ENCODE measurements at places on chromosomes 12 and 14.

- DNase-seq, result no peak
Observed at GRCh38 chr12:51897181-51897580, 9.3 kb downstream of the ANKRD33 start.

GRCh38 chr12:89775063-89775985 lies 66.7 kb upstream of the ATP2B1 start:
- DNase-seq, result no peak

DNA sequence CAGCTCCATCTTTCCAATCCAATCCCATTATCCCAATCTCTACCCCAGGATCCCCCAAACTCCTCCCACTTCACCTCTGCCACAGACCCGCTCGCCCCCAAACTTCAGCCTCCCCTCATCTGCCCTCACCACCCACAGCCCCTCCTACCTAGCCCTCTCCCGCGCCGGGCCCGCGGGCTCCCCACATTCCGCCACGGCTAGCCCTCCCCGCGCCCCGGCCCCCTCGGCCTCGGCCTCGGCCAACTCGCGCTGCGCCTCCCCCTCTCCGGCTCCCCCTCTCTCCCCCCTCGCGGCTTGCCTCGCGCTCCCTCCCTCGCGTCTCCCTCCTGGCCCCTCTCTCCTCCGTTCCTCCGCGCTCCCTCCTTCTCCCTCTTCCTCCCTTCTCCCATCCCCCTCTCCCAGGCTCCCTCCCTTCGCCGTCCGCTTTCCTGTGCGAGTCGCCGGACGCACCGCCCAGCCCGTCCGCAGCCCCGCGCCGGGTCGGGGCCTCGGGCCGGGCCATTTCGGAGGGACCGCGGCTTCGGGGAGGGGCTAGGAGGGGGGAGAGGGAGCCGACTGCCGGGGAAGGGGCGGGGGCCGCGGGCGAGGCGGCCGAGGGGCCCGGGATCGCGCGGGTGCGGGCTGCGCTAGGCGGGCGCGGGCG lies at the start of gene ATN1:
TSS of gene ATN1 (plus strand) at position 581 of the 643 bp plus-strand sequence. CDS start 6,043 bp downstream, outside the sequence.
- peak; percentile 51 for DNase-seq

DNA sequence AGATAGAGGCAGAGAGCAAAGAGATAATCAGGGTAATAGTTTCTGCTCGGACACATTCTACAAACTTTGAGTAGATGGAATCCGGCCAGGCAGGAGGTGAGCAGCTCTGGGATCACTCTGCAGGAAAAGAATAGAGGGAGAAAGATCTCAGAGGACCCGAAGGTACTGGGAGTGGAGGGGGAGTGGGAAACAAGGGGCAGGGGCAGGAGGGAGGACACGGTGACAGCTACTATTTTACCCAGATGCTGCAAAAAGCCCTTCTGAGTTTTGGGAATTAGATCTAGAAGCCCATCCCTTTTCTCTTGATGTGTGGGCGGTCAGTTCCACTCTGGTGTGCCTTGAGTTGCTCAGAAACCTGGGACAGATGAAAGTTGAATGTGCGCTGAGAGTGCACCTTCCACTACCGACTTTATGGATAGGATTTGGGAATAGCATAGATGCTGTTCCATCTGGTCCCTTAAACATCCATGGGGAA lies 556 bp downstream of the GPRC5A start:
- DNase-seq, result no peak

DNA sequence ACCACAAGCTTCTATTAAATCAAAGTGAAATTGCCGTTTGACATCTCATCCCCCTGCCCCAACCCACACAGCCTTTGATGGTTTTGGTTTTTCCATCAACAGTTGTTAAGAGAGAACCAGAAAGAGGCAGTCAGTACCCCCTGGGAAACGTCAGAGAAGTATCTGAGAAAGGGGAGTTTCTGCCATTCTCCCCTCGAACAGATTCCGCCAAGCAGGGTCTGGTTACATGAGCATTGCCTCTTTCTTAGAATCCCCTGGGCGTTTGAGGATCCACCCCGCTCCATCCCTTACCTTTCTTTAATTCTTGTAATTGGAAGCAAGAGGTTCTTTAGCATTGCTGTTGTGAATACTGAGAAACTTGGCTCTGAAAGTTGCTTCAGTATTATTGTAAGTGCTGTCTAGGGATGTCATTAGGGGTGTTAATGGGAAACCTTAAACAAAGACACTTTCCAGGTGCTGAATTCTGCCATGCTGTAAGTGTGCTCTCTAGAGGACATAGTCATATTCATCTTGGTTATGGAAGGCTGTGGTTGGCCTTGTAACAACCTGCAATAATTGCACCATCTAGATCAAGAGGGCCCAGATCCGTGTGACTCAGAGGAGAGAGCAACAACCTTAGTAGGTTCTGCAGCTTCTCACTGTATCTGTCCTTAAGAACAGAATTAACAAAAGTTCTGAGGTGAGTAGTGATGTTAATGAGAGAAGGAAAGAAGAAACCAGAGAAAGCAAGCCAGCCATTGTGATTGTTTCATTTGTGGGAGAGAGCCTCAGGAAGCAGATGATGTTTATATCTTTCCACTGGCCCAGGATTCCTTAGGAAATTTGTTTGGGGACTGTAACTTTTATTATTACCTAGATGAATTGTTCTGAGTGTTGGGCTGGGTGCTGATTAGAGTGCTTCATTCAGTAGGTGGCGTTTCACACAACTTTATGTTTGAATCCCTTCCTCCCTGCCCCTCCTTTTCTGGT lies 9.0 kb downstream of the TMBIM6 start:
- peak; percentile 43 for DNase-seq

DNA sequence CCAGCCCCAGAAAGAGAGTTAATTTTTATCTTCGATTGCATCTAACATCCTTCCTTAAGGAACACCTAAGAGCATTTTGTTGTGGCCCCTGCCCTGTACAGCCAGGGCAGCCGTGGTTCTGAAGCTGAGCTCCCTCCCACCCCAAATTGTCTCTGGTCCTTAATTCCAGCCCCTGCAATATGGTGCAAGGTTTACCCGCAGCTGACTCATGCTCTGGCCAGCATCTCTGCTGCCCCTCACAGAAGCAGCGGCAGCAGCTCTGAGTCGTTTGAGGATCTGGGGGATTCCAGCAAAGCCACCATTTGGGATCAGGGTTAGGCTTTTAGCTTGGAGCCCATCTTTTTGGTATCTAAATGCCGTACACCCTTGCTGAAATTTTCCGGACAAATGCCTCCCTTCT lies 3.3 kb downstream of the DLK1 start:
- DNase-seq, result no peak

GRCh38 chr12:109134186-109134917 lies 18.0 kb downstream of the ACACB start:
- DNase-seq, result no peak

- DNase-seq, result no peak
Observed at GRCh38 chr12:131034631-131035244, 81.0 kb downstream of the ADGRD1 start.

DNA sequence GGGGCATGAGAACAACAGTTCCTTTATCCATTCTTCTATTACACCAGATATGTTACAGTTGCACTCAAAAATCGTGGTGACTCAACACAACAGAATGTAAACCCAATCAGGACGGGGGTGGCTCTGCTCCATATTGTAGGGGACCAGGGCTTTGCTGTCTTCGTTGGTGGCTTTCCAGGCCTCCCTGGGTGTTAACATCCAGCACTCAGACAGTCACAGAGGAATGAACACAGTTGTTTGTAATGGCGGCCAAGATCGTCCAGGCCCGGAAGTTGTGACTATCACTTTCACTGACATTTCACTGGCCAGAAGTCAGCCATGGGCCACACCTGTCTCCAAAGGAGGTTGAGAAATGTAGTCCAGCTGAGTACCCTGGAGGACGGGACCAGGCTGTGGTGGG lies 204.1 kb downstream of the CACNA1C start:
- DNase-seq, result no peak

GRCh38 chr14:100065111-100065871 lies at the start of gene EVL:
TSS of gene EVL (plus strand) at chr14:100065422. CDS start at chr14:100065501, 79 bp downstream.
- peak; percentile 86 for DNase-seq

GRCh38 chr14:37617864-37618365 lies 22.5 kb downstream of the TTC6 start:
- DNase-seq, result no peak

DNA sequence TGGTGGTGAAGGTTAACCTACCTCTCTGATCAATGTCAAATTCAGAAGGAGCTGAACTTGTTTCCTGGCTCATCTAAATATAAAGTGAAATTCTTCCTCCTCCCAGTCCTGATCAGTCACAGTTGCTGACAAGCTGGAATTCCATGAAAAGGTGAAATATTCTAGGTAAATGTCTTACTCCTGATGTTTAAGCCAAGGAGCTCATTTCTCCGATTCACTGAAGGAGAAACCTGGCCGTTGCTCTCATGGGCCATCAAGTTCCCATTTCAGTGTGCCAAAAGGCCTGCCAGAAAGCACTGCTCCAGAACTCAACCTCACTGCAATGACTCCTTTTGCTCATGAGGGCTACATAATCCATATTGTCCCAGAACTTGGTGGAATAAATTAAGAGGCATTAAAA lies 707.5 kb downstream of the GALC start:
- DNase-seq, result no peak

DNA sequence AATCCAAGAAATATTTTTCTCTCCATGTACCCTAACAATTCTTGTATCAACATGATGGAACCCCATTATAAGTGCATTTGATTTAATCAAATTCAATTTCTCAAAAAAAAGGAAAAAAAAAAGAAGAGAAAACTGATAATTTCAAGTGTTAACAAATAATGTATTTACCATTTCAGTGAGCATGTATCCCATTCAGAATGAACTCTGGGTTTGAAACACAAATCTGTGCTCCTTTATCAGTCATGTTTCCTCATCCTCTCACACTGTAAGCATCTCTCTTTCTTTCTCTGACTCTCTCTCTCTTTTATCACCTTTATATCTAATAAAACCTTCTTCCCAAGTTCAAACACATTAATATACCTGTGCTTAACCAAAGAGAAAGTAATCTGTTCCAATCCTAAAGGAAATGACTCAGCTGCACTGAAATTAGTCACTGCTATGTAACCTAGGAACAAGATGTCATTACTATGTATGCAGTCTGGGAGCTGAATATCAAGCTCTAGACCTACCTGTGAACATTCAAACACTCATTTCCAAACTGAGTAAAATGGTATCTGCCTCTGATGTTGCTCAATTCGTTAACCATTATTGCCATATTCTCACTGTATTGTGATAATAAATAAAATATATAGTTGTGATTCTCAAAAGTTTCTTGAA lies 135.0 kb upstream of the LRIG3 start:
- no peak for DNase-seq

- no peak for DNase-seq
Observed at GRCh38 chr12:85036733-85037132, 582 bp downstream of the LRRIQ1 start.

- peak; percentile 64 for DNase-seq
Observed at GRCh38 chr12:51980051-51980808, 26.5 kb upstream of the TAMALIN start.

DNA sequence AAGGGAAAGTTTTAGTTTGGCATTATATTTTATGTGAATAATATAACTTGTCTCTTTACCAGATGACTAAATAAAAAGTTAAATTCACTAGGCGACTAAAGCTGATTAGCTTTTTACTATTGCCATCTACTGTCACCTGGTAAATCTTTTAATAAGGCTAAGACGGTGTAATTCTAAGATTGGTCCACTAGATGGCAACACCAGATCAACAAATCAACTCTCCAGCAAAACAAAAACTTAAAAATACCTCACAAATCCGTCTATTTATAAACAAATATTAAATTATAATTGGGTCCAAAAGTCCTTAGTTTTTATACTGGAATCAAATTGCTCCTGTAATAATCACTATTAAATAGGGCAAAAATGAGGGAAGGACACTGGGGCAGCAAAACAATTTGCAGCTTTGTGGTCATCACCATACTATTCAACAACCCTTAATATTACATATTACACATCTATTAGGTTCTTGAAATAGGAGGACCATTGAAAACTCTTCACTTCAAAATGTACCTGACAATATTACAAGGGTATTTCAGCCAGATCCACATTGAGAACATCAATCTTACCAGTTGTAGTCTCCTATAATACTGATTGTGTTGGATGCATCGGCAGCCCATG lies 47.9 kb downstream of the GALC start:
- DNase-seq, result no peak

DNA sequence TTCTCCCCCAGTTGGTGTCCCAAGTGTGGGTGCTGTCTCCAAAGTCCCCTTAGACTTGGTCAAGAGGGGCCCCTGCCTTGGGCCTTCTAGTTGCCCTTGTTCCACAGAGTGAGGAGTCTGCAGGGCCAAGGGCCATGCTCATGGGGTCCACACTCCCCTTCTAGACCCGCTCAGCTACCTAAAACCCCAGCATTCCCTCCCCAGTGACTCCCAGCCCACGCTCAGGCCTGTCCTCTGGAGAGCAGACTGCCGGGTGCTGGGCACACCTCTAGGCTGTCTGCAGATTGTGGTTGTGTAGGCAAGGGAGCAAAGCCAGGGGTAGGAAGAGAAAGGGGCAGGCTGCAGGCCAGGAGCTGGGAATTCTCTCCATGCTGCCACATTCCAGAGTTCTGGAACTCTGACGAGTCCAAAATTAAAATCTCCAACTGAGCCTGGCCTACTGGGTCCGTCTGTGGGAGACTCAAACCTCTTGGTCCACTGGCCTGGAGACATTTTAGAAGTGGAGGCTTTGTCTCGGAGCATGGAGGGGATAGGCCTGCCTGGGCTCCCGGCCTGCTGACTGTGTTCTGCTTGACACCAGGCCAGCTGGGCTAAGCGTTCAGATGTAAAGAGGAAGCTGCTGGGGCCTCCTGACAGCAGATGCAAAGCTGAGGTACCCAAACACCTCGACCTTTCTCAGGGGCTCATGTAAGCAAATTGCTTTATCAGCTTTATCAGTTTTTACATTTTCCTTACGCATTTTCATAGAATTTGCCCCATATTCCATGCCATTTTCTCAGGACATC lies 13.7 kb upstream of the KRT5 start:
- no peak for DNase-seq

GRCh38 chr12:50934371-50934851 lies 17.9 kb upstream of the HIGD1C start:
- no peak for DNase-seq

DNA sequence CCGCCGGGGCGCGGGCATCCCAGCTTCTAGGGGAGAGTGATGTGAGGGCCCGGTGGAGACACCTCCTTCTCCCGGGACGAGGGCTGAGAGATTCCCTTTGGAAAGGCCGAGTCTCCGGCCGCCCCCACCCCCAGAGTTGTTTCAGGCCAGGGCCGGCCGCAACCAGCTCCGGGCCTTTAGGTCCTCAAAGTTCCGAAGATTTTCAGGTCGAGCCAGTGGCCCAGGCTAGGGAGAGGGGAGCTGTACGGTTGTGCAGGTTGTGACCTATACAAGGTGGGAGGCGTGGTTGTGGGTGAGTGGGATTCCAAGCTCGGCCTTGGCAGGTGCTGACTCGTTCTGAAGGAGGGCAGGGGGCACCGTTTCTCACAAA lies 18.4 kb upstream of the ANKRD33 start:
- DNase-seq, result no peak

GRCh38 chr14:58944343-58944967 lies 244.0 kb upstream of the DAAM1 start:
- no peak for DNase-seq
